ENCODE measurements at places on chromosomes 13 and 19.

- DNase-seq = peak; percentile 33
Observed at GRCh38 chr13:64248371-64249065, 2832.9 kb upstream of the PCDH20 start.

GRCh38 chr13:40352380-40352778 is 314.1 kb downstream of the FOXO1 start:
- peak; percentile 39 for DNase-seq

- DNase-seq = peak; percentile 56
Observed at GRCh38 chr19:14507704-14508542, 10.3 kb downstream of the DNAJB1 start.

DNA sequence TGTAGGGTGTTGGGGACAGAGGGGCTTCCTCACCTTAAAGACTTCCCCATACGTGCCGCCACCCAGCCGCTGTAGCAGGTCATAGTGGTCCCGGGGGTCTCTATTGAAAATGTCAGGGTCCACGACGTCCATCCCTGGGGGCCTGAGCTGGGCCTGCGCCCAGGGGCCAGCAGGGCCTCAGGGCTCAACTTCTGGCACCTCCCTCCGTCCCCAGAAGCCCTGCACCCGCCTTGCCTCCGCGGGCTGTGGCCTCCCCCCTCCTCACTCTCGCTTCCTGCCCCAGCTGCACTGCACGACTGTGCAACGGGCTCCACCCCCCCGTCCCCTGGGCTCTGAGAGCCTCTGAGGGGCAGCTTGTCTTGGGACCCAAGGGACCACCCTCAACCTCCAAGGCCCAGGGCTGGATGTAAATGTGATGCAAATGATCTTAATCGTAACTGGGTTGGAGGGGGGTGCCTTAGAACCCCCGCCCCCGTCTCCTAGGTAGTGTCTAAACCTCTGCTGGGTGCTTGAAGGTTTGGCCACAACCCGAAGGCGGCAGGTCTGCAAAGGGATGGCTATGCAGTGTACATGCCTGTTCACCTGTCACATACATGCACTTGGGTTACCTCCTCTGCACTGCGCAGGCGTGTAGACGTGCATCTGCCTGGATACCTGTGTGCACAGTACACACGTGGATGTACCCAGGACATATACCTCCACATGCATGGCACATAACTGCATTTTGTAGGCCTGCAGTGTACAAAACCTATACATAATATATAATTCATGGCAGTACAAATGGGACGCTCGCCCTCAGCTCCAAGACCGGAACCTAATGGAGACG is at the start of gene MAP4K1:
MAP4K1 (minus strand) TSS at position 190 of the 826 bp plus-strand sequence; CDS start at position 132, 58 bp downstream.
- DNase-seq = no peak

- peak; percentile 79 for DNase-seq
Observed at GRCh38 chr19:18439025-18439909, 1.3 kb upstream of the ISYNA1 start.

GRCh38 chr19:55647732-55648584 is at the start of gene CCDC106:
Gene CCDC106 (plus strand): TSS chr19:55648212. CDS start chr19:55649047, 835 bp downstream.
- DNase-seq = peak; percentile 90

DNA sequence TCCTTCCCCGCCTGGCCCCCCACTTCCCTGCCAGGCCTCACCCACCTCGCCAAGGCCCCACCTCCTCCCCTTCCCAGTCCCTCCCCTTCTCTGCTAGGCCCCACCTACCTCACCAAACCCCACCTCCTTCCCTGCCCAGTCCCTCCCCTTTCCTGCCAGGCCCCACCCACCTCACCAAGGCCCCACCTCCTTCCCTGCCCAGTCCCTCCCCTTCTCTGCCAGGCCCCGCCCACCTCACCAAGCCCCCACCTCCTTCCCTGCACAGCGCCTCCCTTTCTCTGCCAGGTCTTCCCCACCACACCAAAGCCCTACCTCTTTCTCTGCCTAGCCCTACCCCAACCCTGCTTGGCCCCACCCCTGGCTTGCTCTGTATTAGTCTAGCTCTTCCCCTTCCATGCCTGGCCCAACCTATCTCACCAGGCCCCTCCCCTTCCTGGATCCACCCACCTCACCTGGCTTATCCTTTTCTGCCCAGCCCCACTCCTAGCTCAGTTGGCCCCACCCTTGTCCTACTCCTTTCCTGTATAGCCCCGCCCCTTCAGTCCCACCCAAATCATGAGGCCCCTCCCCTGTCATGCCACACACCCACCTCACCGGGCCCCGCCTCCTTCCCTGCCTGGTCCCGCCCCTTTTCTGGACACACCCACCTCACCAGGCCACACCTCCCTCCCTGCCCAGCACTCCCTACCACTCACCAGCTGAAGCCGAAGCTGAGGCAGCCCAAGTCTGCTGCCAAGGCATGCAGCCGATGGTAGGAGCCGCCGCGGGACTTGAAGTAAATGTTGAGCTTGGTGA is 16.2 kb downstream of the CERS1 start:
- no peak for DNase-seq

GRCh38 chr13:60787083-60787482 is 390.1 kb downstream of the TDRD3 start:
- DNase-seq = no peak

DNA sequence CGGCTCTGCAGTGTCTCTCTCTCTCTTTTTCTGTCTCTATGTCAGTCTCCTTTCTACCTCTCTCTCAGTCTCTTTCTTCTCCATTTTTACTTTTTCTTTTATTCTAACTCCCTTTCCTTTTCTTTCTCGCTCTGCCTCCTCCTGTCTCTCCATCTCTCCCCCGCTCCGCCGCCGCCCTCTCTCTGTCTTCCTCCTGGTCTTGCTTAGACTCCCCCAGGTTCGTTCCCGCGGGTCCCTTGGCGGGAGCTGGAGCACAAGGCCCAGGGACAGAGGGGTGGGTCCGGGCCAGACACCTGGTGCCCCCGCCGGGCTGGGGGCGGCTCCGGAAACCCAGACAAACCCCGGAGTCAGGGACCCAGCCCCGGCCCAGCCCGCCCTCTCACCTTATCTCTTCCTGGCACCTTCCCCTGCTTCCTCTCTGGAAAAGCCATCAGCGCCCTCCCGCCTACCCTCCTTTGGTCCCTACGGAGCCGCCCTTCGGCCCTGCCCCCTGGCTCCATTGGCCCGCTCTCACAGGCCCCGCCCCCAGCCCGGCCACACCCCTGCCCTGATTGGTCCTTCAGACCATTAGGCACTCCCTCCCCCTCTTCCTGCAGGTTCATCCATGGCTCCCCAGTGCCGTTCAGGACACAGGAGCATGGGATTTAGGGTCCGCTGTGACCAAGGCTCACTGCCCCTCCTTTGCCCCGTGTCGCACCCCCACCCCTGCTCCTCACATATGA is 15.4 kb upstream of the NOP53 start:
- DNase-seq = peak; percentile 71

DNA sequence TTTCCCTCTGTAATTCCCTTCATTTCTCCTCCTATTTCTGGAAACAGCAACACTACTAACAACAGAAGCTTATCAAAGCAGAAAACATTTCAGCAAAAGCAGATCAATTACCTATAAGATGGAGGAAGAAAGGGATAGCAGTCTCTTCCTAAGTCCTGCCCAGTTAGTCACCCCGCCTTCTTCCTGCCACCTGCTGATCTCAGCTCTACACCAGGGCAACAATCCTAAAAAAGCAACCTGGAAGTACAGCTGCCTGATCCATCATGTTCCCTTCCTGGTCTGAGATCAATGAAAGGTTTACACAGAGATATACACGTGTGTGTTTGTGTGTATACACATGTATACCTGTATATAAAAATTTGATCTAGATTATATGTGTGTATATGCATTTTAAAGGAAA is 59.4 kb downstream of the TSC22D1 start:
- DNase-seq = no peak

DNA sequence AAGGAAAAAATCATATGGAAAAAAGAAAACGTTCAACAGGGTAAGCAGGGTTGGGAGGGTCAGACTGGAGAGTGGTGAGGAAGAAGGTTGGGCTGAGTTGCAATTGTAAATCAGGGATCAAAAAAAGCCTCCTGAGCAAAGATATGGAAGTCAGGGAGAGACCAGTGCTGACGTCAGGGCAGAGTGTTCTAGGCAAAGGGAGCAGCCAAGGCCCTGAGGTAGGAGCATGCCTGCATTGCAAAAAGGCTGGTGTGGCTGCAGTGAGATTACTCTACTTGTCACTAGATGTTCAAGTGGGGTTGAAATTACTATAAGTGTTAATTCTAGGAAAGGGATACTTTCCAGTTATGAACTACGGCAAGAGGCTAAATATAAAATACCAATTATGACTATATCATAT is 562.0 kb downstream of the MYO16 start:
- no peak for DNase-seq

DNA sequence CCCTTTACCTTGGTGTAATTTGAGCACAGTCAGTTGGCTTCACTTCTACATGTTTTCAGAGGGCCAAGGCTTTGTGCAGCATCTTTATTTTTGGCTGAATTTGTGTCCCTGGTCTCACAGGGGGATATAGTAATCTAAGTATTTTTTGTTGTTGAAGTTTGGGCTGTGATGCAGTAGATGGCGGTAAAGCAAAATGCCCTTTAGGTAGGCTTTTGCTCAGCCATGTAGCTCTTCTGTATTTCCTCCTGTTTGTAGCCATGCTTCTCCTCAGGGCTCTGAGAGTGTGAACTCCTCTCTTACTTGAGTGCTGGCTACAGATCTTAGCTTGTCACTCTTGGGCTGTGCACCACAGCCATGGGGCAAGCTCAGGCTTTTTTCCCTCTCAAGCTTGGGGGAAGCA is 328.6 kb downstream of the SLITRK5 start:
- no peak for DNase-seq

- DNase-seq = no peak
Observed at GRCh38 chr19:46624958-46625661, at the start of gene PTGIR. Gene PTGIR (minus strand): TSS chr19:46625089. CDS start chr19:46624225, 864 bp downstream.

- DNase-seq = peak; percentile 68
Observed at GRCh38 chr13:32314271-32315237, 609 bp downstream of the ZAR1L start.

GRCh38 chr19:7376151-7376852 is 27.6 kb downstream of the ARHGEF18 start:
- DNase-seq = peak; percentile 47

DNA sequence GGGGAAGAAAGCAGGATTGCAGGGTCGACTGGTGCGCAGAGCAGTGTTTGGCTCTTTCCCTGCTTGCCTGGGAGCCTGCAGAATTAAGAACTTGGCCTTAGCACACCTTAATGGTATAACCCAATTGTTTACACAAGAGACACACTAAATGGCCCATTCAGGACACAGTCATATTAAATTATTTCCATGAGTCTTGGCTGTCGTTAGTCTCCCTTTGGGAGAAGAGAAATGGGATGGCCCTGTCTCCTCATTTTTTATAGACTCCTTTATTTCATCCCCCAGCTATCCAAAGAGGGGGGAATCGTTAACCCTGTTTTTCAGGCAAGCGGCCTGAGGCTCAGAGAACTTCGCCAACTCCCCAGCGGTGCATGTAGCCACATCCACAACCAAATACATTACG is 282.5 kb downstream of the SUCLA2 start:
- no peak for DNase-seq

DNA sequence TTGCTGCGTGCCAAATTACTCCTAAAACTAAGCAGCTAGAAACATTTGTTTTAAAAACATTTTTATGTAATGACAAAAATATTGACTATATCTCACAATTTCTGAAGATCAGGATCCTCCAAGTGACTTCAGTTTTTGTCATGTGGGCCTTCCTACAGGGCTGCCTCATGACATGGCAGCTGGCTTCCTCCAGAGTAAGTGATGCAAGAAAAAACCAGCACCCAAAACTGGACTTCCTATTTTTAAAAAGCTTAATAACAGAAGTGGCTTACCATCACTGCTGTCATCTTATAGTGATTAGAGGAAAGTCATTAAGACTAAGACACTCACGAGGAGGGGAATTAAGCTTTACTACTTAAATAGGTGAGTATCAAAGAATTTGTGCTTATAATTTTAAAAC is 681.7 kb downstream of the PCDH17 start:
- DNase-seq = no peak

- DNase-seq = peak; percentile 12
Observed at GRCh38 chr19:33905473-33905936, 108.8 kb downstream of the KCTD15 start.

- no peak for DNase-seq
Observed at GRCh38 chr19:30066781-30067759, 125.0 kb downstream of the URI1 start.

DNA sequence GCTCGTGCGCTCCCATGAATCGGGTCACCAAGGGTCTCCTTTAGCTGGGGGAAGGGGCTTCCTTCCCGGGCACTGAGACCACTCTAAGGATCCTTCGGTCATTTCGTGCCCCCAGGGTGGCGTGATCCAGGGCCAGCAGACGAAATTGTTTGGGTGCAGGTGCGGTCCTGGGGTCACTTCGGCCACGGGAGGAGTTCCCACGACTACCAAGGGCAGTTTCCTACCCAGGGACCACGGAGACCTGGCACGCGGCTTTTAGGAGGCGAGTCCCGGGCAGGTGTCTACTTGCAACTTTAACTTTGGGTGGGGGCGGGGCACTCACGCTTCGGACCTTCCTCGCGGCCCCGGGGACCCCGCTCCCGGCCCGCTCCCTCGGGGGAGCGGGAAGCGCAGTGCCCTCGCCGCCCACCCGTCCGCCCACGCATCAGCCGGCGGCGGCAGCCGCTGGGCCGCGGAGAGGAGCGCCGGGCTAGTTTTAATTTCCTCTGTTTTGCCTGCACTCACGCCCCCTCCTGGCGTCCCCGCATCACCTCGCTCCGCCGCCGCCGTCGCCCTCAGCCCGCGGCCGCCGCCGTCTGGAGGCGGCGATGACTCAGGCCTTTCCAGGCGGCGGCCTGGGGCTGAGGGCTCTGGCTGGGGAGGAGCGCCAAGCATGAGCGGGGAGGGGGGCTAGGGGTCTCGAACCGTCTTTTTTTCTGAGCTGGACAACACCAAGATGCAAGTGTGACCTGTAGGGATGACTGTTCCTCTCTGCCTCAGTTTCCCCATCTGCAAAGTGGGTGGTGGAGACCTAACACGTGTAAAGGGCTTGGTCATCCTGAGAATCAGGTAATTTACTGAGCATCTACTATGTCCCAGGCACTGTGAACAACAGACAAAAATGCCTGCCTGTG is 21.8 kb downstream of the OLFM2 start:
- DNase-seq = peak; percentile 96

DNA sequence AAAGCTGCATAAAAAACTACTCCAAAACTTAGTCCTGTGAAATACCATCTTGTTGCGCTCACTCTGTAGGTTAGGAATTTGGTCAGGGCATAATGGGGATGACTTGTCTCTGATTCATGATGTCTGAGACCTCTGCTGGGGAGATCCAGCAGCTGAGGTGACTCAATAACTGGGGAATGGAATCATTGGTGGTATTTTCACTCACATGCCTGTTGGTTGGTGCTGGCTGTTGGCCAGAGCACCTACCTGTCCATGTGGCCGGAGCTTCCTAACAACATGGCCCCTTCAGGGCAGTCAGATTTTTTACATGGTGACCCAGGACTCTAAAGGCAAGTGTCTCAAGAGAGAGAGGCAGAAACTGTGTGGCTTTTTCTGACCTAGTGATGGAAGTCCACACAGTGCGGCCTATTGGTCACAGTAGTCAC is 7.4 kb upstream of the ESD start:
- DNase-seq = peak; percentile 93

Measured in astrocyte of the hippocampus (primary cell).